ENCODE measurements at places on chromosomes 7 and 10.

DNA sequence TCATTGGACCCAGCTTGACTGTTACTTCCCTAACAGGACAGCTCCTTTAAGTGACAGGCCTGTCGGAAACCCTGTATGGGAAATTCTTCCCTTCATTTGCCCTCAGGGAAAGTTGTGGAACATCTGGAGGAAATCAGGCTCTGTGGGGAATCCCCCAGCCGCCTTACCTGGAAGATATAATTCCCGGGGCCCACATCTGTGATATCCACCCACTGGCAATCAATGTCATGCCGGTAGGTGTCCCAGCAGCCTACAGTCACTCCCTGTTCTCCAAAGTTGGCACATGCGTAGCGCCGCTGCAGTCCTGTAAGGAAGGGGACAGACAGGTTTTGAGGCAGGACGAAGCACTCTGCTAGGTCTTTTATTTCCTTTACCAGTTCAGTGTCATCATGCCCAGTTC is 16.6 kb downstream of the LOXL4 start:
- DNase-seq: no peak

GRCh38 chr7:1062296-1063294 is 18.2 kb downstream of the GPR146 start:
- no peak for DNase-seq

- no peak for DNase-seq
Measured at GRCh38 chr10:103795634-103796270, 59.6 kb downstream of the SH3PXD2A start.

- no peak for DNase-seq
Measured at GRCh38 chr10:1413823-1414222, 323.5 kb downstream of the ADARB2 start.

DNA sequence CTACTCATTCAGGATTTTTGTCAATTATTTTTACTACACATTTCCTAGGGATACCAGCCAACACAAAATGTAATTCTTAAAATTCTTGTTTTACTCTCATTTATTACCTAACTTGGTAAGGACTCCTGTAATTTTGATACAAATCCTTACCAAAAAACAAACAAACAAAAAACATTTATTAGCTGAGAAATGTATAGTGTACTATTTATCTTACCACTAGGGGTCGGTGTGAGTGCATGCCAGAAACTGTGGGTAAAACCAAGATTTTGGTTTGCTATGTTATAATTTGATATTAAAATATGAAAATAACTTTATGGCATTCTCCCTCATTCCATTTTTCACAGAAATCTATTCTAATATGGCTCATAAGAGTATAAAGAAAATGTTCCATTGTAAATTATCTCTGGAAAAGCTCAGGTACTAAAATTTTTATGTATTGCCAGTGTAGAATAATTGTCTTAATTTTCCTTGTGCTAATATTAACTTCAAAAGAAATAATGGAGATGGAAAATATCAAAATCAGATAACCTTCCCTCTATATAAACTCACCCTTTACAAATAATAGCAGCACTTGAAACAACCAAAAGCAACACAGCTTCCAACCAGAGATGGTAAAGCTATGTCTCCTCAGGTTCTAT is 290.8 kb upstream of the PCDH15 start:
- DNase-seq: no peak

GRCh38 chr7:25949736-25950487 is 202.1 kb upstream of the NFE2L3 start:
- no peak for DNase-seq

GRCh38 chr10:76382381-76382851 is 951.0 kb downstream of the LRMDA start:
- DNase-seq: no peak

DNA sequence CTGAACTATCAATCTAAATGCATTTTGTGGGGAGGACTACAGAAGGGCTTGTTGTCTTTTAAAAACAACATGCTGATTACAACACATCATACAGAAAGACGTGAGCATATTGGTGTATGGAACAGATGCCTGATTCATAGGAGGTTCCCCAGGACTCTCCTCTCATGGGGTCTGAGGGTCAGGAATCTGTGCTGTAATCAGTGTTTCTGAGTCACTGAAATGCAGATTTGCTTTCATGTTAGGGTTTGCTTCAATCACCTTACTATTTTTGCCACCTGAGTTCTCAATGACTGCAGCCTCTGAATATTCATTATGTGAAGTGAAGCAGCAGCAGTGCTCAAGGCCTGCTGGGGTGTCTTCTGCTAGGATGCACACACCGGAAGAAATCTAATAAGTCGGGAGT is 550 bp upstream of the ANK3 start:
- no peak for DNase-seq

DNA sequence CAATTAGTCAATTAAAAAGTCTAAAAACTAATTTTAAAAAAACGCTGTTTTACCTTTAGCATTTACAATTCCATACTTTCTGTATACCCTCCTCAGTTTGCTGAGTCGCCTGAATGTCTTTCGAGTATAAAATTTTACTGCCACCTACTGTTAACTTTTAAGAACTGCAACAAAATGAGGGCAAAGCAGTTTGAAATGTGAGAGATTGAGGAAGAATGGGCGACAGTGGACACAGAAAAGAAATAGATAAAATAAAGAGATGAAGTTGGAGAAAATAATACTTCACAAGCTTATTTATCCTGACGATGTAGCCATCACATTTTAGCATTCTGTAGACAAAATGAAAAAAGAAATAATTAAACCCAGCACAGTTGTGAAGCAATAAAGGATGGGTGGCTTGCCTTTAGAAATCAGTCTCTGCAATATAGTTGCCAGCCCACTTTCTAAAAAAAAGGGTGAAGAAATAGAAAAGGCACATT is 110.8 kb upstream of the PTN start:
- DNase-seq: no peak

- DNase-seq: no peak
Measured at GRCh38 chr10:43957267-43958070, 308.8 kb upstream of the ZNF32 start.

DNA sequence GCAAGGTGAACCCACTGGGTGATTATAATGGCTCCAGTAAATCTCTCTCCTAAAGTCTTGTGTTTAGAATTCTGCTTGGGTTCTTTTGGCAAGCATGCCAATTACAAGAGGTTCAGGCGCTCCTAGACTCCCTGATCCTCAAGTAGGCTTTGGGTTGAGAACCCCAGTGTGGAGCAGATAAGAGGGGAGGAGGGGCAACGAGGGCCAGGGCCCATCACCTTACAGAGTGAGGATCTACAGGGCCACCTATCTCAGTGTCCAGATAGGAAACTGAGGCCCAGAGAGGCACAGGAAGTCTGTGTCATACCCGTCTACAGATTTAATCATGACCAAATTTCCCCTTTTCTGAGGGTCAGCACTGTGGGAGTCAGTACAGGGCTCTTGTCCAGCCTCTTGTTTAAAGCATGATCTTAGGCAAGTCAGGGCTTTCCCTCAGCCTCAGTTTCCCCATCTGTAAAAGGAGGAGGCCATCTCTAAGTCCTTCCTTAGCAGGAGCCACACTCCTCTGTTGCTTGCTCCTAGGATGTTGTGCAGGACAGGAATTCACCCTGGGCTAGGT is 4.4 kb downstream of the TACR2 start:
- no peak for DNase-seq

DNA sequence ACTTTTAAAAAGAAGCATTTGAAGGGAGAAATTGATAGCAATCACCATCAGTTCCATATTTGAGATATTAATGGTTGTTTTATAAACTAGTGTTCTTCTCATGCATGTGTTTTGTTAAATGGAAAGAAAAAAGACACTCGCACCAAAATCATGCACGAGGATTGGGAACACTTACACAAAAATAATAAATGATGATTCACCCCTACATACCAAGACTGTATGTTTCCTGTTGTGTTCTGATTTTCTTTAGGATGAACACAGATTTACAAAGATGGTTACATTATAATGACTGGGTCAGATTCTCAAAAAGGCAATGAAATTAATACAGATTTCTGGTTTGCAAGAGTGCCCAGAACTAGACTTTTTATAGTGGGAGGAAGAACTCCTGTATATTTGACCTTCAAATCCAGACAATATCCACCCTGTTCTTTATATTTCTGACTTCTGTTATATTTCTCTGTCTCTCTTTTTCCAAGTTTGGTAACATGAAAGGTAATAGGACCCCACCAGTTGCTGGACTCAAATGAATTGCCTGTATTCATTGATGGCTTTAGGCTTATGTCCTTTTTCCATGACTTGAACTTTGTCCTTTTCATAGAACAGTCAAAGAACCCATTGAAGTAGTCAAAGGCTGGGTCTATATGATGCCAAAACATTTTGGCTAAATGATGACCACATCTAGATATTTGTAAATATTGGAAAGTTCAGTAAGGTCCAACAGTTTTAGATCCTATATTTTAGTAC is 54.4 kb downstream of the SEMA3A start:
- DNase-seq: no peak

DNA sequence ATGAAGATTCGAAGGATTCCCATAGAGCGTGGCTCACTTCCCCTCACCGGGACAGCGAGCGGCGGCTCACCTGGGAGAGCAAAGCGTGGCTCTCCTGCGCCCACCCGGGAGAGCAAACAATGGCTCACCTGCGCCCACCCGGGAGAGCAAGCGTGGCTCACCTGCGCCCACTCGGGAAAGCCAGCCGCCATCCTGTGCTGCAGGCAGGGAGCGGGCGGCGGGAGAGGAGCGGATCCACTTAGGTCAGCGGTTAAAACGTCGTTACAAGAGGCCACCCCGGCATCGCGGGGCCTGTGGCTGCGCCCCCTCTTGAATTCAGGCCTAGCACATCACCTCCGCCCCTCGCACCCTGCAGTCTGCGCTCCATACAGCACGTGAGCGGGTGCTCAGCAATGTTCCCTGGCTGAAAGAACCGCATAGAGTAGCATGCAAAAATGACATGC is 461 bp upstream of the FIGNL1 start:
- DNase-seq: no peak

- DNase-seq: no peak
Measured at GRCh38 chr10:98463976-98464754, 17.4 kb upstream of the HPS1 start.

- DNase-seq: peak; percentile 77
Measured at GRCh38 chr10:62050893-62051433, 149.5 kb downstream of the ARID5B start.

Data from T-helper 22 cell (primary cell).